ENCODE measurements at places on chromosomes 3 and 15.

- no peak for DNase-seq
These were observed 14.5 kb downstream of the TKT start for GRCh38 chr3:53240989-53241972.

DNA sequence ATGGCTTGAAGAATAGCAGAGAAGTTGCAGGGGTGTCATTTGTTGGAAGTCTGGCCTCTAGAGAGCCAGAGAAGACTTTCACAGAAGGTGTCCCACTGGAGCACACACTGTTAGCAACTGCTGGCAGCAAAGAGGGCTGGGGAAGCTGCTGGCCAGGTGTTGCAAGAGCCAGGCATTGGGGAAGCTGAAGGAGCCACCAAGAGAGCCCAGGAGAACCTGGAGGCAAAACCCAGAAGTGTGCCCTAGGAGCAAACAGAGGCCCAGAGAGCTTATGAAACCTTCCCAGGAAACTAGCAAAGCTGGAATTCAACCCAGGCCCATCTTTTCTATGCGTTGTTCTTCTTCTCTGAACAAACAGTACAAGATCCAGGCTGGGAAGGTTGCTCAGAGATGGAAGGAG, 132.7 kb upstream of the TRIM42 start:
- DNase-seq = no peak

DNA sequence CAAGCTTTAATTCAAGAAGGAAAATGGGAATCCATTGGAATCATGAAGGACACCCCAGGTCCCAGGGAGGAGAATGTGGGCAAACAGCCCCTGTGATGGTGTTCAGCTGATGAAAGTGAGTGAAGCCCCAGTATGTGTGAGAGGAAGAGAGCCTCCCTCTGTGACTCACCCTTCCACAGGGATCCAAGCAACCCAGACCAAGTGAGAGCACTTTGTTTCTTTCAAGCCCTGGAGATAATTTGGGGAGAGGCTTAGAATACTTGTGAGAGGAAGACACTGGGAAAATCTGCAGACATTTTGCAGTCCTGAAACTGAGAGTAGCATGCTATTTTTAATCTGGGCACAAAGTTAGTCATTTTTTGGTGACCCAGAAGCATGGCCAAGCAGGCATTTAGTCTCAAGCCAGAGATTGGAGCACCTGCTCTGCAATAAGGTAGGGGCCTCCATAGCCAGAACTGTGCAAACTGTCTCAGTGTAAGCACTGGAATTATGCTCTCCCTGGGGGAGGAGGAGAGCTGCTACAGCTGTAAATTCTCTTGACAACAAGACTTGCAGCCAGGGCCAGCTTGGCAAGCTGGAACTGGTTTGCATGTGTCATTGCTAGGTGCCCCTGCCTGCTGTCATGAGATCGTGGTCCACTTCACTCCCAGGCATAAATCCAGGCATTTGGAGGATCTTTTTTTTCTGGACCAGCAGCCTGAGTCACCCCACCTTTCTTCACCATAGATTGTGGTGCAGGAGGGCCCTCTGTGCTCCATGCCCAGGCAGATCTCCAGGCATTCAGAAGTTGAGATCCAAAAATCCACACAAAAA, 537.8 kb upstream of the DPPA4 start:
- peak; percentile 1 for DNase-seq

- no peak for DNase-seq
These were observed 509.3 kb upstream of the PPP2R3A start for GRCh38 chr3:135456108-135456790.

- DNase-seq = no peak
These were observed 21.0 kb downstream of the MBNL1 start for GRCh38 chr3:152289708-152290107.

DNA sequence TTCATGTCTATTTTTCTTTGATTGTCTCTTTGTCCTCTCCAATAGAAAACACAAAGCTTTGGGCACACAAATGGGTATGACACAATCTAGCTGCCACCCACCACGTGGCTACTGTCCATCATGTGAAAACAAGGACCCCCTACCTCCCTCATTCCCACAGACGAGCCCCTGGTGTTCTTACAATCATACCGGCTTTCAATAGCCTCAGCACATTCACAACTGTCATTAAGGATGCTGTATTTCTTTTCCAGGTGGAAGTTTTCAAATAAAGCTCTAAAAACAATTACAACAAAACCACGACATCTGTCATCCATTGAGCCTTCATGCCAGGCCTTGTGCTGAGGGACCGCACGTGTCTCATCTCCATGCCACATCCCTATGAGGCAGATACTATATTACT, 552.6 kb upstream of the ADAMTS9 start:
- no peak for DNase-seq

GRCh38 chr3:65831733-65832425, 206.8 kb downstream of the MAGI1 start:
- peak; percentile 86 for DNase-seq

GRCh38 chr15:71456811-71457210, 341.5 kb downstream of the THSD4 start:
- DNase-seq = no peak

DNA sequence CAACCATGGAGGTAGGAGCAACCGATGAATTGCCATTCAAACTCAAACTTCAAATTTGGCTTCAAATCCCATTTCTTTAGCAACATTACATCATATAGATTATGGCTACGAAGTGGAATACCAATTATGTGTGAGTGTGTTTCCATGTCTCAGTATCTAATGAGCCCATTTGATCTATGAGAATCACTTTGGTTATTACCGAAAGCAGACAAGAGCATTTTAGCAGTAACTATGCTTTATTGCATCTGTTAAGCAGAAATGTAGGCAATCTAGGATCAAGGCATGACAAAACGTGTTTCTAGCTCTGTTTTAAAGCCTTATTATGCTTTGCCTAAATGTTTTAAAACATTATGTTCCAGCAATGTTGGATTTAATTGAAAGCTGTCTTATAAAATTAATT, 581.9 kb upstream of the TGFBR2 start:
- no peak for DNase-seq

GRCh38 chr3:64696896-64697295, 9.1 kb upstream of the ADAMTS9 start:
- DNase-seq = no peak

- DNase-seq = peak; percentile 34
These were observed 17.2 kb downstream of the MKRN2 start for GRCh38 chr3:12574131-12574530.

- no peak for DNase-seq
These were observed 50.6 kb upstream of the FAM174B start for GRCh38 chr15:92706201-92706600.

DNA sequence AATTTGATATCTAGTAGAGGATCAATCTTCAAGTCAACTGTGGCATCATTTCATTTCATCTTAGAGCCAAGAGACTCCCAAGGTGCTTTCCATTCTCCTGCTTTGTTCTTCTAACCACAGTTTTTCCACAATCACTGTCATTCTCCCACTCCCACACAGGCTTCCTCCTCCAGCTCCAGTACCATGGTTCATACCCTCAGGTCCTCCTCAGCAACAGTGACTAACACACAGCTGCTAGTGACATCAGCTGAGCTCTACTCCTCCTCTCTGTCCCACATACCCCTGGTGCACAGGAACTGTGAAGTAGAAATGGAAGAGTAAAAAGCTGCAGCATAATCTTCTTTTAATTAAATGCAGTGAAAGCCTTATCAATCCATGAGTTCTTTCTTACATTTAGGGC, 200.2 kb upstream of the DPH6 start:
- peak; percentile 68 for DNase-seq

DNA sequence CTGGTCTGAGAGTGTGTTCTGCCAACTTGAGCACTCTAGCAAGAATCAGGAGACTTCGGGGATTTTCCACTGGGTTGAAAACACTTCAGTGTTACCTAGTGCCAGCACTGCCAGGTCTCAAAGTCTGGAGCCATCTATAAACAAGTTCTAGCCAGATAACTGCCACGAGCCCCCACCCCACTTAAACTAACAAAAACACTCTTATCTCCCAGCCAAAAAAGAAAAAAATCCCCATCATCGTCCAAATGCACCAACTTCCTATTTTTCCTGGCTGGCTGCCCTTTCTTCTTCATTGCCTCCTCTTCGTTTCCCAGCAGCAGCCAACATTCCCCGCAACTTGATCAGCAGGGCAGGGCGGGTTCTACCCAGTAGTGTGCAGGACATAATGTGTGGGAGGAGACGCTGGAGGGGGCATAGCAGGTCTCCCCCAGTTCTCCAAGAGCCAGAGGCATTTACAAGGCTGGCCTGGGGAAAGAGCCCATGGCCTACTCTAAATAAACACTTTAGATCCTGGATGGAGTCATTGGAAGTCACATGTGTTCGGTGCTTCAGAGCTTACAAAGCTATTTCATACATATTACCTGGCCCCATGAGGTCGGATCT, 29.5 kb downstream of the C2CD4B start:
- DNase-seq = peak; percentile 57

- DNase-seq = no peak
These were observed 41.6 kb upstream of the CNOT10 start for GRCh38 chr3:32643354-32643753.

DNA sequence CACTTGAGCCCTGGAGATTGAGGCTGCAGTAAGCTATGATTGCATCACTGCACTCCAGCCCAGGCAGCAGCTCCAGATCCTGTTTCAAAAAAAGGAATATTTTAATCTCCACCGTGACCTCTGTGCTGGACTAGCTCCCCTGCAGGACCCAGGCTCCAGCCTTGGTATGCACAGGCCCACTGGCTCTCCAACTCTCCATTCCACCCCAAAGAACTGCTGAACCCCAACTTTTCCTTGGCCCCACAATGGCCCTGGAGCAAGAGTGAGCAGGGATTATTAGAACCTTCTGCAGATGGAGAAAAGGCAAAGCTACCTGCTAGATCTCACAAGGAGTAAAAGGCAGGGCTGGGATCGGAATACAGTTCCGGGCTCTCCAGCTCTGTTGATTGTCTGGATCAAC, 32.8 kb upstream of the SFMBT1 start:
- no peak for DNase-seq

- DNase-seq = no peak
These were observed 16.2 kb upstream of the RPL24 start for GRCh38 chr3:101702726-101703125.

- no peak for DNase-seq
These were observed 7.0 kb downstream of the SCAPER start for GRCh38 chr15:76898102-76898501.

- peak; percentile 93 for DNase-seq
These were observed 4.1 kb downstream of the MBNL1 start for GRCh38 chr3:152272771-152273242.

GRCh38 chr3:180594631-180595558, 7.1 kb upstream of the TTC14 start:
- peak; percentile 64 for DNase-seq

- no peak for DNase-seq
These were observed 21.2 kb downstream of the GRIP2 start for GRCh38 chr3:14518893-14519292.

- no peak for DNase-seq
These were observed 27.9 kb downstream of the AKAP13 start for GRCh38 chr15:85408270-85408746.

DNA sequence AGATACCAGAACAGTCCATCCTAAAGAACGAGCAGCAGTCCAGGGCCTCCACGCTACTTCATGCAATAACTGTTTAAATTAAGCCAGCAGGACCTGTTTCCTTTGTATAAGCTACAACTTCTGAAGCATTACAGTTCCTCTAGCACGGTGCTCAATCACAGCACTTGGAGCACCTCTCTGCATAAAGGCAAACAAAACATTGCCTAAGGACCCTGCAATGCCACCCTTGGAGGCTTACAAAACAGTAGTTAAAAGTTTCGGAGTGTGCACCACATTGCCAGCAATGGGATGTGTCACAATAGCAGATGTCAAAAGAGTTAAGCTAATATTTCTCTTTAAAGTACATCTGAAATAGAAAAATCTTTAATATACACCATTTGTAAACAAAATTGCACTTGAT, 2.6 kb upstream of the VPS39 start:
- DNase-seq = no peak

- no peak for DNase-seq
These were observed 34.7 kb downstream of the MAP6D1 start for GRCh38 chr3:183790700-183791099.

GRCh38 chr3:14674841-14675240, at the start of gene C3orf20:
TSS of gene C3orf20 (plus strand) at chr3:14675141. CDS start at chr3:14682714, 7,573 bp downstream.
- DNase-seq = no peak

- no peak for DNase-seq
These were observed 86.8 kb downstream of the RFX7 start for GRCh38 chr15:56156877-56157276.

DNA sequence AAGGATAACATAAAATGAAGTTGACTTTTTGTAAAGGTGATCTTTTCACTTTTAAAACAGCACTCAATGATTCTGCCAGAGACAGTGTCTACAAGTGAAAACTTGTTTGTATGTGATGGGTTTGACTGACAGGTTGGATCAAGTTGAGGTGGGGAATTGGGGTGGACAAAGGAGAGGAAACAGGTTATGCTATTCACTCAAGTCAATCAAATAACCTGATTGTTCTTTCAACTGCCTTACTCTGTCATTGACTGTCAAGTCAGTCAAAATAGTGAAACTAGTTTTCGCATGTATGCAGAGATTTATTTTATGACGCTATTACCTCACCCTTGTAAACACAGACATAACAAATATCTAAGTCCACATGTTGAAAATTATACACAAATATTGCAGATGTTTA, 187.7 kb downstream of the ROBO2 start:
- no peak for DNase-seq

DNA sequence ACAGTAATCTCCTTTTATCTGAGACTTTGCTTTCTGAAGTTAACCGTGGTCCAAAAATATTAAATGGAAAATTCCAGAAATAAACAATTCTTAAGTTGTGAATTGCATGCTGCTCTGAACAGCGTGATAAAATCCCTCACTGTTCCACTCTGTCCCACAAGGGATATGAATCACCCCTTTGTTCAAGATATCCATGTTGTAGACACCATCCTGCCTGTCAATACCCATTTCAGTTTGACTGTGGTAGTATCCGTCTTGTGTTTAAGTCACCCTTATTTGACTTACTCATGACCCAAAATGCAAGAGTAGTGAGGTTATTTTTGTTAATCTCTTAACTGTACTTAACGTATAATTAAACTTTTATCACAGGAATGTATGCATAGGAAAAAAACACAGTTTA, 435.0 kb downstream of the SHQ1 start:
- DNase-seq = peak; percentile 68
